HTR-8/SVneo (cell line): ENCODE measurements at places on chromosomes 6 and 20.

- DNase-seq, result no peak
These were observed 77.7 kb upstream of the CLDN20 start for GRCh38 chr6:155186052-155186658.

DNA sequence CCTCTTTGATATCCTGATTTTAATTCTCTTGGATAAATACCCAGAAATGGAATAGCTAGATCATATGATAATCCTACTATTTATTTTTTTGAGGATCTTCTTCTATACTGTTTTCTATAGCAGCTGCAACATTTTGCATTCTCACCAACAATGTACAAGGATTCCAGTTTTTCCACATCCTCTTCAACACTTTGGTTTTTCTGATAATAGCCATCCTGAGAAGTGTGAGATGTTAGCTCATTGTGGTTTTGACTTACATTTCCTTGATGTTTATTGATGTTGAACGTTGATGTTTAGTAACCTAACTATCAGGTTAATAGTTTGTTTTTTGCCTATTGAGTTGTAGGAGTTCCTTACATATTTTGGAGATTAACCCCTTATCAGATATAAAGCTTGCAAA lies 217.3 kb downstream of the LRFN2 start:
- DNase-seq, result no peak

DNA sequence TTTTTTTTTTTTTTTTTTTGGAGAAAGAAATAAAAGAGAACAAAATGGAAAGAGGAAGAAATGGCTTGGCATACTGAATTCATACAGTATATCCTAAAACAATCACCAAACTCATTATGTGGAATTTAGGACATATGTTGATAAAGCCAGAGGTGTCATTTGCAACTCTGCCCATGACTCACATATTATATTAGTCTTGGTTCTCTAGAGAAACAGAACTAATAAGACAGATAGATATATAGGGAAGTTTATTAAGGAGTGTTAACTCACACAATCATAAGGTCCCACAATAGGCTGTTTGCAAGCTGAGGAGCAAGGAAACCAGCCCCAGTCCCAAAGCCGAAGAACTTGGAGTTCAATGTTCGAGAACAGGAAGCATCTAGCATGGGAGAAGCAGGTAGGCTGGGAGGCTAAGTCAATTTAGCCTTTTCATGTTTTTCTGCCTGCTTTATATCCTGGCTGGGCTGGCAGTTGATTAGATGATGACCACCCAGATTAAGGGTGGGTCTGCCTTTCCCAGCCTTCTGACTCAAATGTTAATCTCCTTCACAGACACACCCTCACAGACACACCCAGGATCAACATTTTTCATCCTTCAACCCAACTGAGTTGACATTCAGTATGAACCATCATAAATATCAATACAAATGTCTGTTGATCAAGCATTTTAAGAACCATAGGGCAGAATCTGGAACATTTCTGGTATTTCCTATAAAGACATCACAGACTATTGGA lies 102.3 kb downstream of the UBE3D start:
- no peak for DNase-seq

GRCh38 chr6:15063253-15063853 lies 182.5 kb upstream of the JARID2 start:
- DNase-seq, result no peak

DNA sequence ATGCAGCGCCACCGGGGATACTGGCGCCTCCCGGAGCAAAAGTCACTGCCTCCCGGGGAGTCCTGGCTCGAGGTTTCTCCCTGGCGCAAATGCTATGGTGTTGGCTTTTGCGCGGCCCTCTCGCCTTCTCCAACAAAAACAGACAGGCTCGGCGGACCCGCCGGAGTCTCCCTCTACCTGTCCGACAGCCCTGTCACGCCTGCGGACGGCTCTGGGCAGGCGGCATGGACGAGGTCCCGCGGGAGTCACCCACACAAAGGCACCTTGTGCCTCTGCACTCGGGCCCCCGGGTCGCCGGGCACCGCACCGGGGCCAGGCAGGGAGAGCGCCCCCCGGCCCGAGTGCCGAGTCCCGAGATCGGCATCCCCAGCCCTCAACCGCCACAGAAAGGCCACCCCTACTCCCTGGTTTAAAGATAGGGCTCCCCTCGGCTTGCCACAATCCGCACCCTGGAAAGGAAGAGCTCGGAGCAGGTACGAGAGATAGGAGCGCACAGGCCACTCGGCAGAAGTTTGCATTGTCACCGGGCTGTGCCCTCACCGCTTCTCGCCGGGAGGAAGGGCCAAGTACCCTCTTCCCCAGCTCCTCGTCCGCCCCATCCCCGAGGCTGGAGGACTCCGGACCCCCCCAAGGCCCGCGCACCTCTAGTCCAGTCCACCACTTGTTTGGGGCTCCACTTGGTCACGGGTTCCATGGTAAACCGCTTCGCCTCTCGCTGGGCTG lies 903 bp downstream of the CNKSR3 start:
- DNase-seq, result no peak

DNA sequence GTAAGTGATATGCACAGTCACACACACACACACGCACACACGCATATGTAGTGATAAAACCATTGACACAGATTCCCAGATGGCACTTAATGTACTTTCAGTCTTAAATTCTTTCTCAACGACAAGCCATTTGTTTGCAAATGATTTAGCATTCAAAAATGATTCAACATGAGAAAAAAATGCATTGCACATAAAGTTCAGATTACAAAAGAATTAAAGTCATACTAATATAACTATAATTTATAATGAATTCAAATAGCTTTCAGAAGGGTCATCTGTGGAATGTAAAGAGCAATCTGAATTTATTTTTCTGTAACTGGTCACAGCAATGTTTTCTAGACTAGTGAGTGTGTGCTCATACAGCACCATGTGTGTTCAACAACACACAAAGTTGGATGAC lies 521.6 kb upstream of the ZNF337 start:
- no peak for DNase-seq

DNA sequence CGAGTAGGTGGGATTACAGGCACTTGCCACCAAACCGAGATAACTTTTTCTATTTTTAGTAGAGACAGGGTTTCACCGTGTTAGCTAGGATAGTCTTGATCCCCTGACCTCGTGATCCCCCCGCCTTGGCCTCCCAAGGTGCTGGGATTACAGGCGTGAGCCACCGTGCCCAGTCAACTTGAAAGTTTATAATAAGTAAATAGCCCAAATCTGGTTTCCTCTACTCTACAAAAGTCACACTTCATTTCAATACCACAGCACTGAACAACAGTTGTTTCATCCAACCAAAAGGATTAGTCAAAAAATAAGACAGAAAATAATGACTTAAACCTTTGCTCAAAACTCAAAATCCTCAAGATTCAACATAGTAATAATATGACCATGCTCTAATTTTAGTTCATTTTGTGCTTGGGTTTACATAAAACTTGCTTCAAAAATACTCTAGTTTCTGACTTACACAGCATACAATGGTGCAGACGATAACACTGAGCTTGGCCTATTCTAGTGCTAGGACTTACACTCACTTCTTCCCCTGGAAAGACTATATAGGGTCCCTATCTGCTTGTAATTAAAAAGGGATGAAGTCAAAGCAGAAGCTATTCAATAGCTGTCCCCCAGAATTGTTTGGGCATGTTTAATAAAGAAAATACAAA lies 56.7 kb downstream of the NT5E start:
- no peak for DNase-seq

GRCh38 chr6:105900125-105900937 lies 185.8 kb upstream of the PRDM1 start:
- no peak for DNase-seq

- no peak for DNase-seq
These were observed 65.4 kb downstream of the OR2J2 start for GRCh38 chr6:29236060-29236459.

- no peak for DNase-seq
These were observed 75.0 kb downstream of the SYCP2L start for GRCh38 chr6:10961837-10962236.

GRCh38 chr6:161463071-161463470 lies 189.2 kb upstream of the AGPAT4 start:
- no peak for DNase-seq

GRCh38 chr6:136792410-136793262 lies at the start of gene MAP3K5:
Gene MAP3K5, minus strand, starts transcription at chr6:136792477. Its CDS starts 320 bp downstream, at chr6:136792157.
- peak; percentile 70 for DNase-seq

DNA sequence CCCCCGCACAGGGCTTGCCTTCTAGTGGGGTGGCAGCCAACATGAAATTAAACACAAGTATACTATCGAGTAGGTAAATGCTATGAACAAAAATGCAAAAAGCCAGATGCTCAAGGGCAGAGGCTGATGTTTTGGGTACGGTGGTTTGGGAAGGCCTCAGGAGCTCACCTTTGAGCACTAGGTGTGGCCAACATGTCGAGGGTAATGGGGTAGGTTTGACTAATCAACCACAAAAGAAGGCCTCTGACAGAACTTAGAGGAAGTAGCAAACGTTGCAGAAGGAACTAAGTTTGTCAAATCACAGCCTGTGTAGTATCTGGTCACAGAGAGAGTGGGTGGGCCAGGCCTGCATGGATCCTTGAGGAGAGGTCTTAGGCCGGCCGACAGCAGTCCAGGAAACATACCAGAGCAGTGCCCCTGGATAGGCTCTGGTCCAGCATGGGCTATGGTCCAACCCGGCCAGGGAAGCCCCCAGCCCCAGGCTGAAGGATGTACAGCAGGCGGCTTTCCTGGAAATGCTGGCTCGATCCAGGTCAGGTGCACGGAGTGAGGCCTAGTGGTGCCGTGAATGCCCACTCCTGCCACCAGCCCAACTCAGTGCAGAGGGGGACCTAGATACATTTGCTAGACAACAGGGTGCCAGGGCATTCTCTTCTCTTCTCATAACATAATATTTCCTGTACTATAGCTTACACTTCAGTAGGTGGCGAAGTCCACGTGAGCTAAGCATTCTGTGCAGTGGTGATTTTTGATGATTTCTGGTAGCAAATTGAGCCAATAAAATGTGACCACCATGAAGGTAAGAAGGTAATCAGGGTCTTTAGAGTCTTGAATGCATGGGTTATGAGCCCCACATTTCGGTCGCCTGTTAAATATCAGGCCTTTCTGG lies 56.3 kb upstream of the CD93 start:
- no peak for DNase-seq

DNA sequence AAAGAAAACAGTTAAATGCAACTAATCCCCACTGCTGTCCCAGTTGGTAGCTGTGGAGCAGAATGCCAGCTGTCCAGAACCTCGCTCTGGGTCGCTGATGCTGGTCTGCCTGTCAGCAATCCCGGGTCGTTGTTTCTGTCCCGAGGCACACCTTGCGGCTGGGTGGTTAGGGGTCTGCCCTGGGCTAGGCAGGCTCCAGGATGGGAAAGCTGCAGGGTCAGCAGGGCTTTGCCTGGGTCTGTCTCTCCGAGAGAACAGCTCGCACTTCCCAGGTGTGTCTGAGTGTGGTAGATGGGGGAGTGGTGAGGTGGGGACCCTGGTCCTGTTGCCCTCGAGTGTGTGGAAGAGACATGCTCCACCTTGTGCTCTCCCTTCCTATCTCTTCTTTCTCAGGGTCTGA lies 261.2 kb downstream of the CLIC5 start:
- DNase-seq, result no peak

- no peak for DNase-seq
These were observed 18.2 kb downstream of the ERGIC3 start for GRCh38 chr20:35560105-35560511.

DNA sequence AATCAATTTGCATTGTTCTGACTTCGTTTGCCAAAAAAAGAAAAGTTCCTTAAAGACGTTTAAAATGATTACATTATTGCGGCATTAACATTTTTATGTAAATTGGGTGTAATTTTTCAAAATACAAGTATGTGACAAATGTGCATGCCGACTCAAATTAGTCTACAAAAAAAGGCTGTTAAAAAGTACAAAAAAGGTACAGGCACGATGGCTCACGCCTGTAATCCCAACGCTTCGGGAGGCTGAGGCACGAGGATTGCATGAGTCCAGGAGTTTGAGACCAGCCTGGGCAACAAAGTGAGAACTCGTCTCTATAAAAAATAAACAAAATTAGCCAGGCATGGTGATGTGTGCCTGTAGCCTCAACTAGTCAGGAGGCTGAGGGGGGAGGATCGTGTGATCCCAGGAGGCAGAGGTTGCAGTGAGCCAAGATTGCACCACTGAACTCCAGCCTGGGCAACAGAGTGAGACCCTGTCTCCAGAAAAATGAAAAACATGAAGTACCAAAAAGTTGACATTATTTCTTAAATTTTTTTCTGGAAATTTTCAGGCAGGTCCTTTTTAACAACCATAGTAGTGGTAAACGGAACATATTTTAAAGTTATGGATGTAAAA lies 90.2 kb downstream of the PTPN1 start:
- DNase-seq, result no peak

DNA sequence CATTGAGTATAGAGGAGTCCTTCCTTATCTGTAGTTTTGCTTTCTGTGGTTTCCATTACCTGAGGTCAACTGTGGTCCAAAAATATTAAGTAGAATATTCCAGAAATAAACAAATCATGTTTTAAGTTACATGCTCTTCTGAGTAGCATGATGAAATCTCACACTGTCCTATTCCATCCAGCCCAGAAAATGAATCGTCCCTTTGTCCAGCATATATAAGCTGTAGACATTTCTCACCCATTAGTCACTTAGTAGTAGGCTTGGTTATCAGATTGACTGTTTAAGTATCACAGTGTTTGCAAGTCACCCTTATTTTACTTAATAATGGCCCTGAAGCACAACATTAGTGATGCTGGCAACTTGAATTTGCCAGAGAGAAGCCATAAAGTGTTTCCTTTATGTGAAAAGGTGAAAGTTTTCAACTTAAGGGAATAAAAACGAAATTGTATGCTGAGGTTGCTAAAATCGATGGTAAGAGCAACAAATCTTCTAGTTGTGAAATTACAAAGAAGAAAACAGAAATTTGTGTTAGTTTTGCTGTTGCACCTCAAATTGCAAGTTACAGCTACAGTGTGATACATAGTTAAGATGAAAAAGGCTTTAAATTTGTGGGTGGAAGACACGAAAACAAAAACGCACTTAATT lies 198.6 kb upstream of the SIM1 start:
- DNase-seq, result no peak
